SK-N-DZ (cell line): ENCODE measurements at places on chromosomes 2 and 18.

- no peak for DNase-seq
These were observed 210.6 kb downstream of the IRS1 start for GRCh38 chr2:226589043-226589442.

- no peak for DNase-seq
These were observed 35.1 kb upstream of the SLC14A2 start for GRCh38 chr18:45580127-45580526.

DNA sequence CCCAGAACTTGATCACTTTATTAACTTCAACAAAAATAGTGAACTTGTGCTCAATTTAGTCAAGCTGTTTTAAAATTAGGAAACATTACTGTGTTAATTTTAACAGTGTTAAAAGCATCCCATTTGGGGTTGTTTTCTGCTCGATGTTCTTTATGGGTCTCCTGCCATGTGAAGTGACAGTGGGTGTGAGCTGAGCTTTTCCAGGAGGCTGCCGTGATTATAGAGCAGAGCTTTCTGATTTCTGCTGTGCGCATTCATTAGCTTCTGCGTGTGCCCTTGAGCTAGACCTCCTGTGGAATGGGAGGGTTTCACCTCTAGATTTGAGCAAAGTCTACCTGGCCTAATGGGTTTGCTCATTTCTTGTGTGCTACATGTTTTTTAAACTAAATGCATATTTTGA is 121.5 kb downstream of the WDSUB1 start:
- no peak for DNase-seq

GRCh38 chr2:218745160-218745558 is 34.5 kb downstream of the TTLL4 start:
- DNase-seq: no peak

DNA sequence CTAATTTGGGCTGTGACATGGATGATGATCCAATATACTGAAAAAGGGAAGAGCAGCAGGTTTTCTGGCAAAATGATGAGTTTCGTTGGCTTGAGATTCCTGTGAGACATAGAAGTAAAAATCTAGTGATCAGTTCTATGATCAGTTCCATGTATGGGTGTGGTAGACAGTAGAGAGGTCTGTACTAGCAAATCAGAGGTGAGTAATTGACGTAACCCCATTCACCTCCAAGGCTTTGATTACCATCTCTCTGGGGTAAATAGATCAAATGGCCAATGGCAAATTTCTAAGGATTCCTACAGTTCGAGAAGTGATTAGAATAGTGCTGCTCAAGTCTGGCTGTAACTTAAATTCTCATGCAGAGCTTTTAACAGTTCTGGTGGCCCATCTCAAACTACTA is 6.4 kb downstream of the ITGA4 start:
- DNase-seq: no peak

DNA sequence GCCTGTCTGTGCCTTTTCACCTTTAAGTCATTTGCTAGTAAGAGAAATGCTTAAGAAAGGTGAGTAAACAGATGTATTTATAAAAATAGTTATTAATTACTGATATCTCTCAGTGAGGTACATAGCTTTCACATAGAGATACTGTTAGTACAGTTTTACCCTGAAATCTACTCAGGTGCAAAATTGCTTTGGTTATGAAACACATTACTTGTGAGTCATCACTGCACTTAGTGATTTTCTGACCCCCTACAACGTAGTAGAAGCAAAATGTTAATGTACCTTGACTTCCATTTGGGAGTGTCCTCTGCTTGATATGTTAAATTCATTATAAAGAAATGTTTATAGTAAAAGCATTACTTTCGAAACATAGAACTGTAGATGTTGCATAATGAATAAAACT is 6.5 kb downstream of the GLS start:
- no peak for DNase-seq

DNA sequence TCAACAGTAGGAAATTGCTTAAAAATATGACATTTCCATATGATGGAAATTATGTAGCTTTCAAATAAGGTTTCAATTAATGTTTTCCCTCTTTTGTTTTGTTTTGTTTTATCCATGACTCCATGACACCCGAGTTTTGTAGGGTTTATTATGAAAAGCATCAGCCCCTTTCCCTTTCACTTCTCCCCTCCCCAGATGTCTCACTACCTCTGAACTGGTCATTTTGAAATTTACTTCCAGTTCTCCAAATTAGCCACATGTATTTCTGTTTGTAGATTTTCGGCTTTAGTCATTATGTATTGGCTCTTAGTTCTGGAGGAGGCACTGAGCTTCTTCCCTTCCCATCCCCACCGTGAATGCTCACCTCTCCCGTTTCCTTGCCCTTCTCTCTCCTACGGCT is 18.6 kb upstream of the VPS4B start:
- no peak for DNase-seq

- no peak for DNase-seq
These were observed 30.7 kb upstream of the FANCL start for GRCh38 chr2:58271826-58272225.

- DNase-seq: peak; percentile 22
These were observed 26.6 kb upstream of the NOTO start for GRCh38 chr2:73175663-73176204.

GRCh38 chr2:101781791-101782426 is 84.4 kb downstream of the MAP4K4 start:
- no peak for DNase-seq

DNA sequence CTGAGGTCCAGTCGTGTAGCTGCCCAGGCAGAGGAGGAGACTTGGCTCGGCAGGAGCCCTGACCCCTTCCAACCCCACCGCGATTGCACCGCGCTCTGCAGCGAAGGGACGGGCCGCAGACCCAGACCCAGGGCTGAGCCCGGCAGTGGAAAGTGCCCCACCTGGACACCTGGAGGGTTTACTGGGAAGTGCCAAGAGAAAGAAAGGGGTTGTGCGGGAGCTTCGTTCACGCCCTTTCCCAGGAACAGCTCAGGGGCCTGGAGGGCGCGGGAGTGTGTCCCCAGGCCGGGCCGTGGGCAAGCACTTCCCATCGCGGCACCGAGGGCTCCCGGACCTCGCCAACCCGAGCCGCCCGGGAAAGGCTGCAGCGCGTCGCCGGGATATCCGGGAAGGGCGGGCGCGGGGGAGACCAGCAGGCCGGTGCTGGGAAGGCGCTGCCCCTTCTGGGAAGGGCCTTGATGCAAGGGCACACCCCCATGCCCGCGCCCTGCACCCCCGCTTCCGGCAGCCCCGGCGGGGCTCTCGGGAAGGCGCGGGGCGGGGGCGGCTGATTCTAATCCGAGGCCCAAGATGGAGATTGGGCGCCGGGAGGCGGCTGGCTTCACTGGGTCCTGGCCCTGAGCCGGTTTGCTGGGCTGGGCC is 36.1 kb upstream of the MRPL33 start:
- no peak for DNase-seq
